Small intestine (tissue), 16 donors: ENCODE measurements at places on chromosomes 3 and 15.

DNA sequence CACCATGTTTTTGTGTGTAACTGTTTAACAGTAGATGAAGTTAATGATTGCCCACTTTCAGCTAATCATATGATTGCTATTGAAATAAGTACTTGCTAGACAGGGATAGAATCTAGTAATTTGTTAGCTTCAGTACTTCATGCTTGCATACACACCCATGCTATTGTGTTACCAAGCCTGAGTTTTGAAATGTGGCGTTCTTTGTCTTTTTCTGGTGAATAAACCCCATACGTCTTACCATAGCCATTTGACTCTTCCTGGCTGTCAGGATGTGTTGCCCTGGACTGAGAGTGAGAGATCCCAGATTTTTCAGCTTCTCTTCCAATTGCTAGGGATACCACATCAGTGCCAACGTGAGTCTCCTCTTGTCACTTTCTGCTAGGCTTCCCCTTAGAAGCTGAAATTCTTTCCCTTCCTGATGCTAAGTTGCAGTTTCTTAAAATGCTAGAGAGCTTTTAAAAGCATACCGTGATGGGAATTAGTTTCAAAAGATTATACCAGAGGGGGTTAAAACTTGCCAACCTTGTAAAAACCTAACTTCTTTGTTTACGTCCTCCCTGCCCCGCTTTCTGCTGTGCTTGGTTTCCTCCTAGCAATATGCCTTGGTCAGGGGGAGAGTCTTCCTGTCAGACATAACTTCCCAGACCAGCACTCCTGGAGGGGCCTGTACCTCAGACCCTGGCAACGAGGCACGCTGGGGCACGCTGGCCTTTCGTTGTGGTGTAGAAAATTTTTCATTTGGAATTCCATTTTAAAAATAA lies 62.9 kb upstream of the ULK4 start:
- DNase-seq = peak; percentile 56

DNA sequence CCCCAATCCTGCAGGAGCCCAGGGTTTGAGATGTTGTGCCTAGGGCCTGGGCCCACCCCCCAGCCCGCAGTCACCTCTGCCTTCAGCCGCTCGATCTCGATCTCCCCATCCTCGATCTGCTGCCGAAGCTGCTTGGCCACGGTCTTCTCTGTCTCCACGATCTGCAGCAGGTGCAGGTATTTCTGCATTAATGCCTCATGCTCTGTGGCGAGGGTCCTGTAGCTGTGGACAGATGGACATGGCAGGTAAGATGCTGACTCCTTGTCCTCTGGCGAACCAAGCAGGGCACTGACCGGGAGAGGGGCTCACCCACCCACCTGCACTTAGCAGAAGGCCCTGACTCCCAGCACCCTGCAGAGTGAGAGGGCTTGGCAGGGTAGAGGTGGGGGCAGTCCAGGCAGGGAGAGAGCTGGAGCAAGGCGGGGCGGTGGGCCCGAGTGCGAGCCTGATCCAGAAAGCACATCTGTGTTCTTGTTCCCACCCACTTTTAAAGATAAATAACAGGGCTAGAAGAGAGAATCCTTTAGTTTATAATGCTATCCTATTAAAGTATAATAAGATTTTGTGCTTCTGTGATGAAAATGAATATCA lies 32.2 kb downstream of the RASGRF1 start:
- no peak for DNase-seq

GRCh38 chr15:44595656-44596510 lies 58.9 kb downstream of the EIF3J start:
- no peak for DNase-seq

DNA sequence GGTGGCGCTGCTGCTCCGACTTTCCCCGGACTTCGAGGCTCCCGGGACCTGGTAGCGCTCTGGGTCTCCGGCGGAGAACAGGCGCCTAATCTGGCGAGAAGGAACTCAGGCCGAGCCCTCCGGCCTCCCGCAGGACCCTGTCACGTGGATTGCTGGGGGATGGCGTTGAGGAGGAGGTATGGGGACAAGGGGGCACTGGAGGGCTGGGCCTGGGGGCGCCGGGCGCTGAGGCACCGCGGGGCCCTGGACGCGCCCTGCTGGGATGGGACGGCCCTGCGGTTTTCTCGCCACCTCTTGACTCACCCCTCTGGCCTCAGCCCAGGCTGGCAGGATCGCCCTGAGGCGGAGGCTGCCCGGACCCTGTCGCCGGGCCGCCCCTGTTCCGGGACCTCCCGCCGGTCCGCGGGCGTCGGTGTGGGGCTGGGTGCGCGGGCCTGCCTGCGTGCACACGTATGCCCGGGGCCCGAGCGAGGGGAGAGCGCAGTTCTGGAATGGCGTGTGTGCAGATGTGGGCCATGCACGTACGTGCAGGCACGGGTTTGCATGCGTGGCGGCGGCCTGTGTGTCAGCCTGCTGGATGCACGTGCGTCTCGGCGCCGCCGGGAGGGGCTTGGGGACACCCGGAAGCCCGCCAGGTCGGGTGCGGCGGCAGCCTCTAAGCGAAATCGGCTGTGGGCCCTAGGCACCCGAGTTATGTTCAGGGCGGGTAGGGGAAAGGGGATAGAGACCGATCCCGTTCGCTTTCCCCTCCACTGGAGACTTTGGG lies 752 bp downstream of the C15orf39 start:
- peak; percentile 91 for DNase-seq

- no peak for DNase-seq
Measured at GRCh38 chr15:88504445-88504844, 36.9 kb downstream of the MRPS11 start.

- DNase-seq = peak; percentile 22
Measured at GRCh38 chr15:70415398-70415797, 317.7 kb upstream of the TLE3 start.
